SHP77 (cell line): ENCODE measurements at places on chromosomes 3 and 15.

GRCh38 chr3:183490653-183491052, 62.2 kb upstream of the MCF2L2 start:
- DNase-seq = peak; percentile 45

DNA sequence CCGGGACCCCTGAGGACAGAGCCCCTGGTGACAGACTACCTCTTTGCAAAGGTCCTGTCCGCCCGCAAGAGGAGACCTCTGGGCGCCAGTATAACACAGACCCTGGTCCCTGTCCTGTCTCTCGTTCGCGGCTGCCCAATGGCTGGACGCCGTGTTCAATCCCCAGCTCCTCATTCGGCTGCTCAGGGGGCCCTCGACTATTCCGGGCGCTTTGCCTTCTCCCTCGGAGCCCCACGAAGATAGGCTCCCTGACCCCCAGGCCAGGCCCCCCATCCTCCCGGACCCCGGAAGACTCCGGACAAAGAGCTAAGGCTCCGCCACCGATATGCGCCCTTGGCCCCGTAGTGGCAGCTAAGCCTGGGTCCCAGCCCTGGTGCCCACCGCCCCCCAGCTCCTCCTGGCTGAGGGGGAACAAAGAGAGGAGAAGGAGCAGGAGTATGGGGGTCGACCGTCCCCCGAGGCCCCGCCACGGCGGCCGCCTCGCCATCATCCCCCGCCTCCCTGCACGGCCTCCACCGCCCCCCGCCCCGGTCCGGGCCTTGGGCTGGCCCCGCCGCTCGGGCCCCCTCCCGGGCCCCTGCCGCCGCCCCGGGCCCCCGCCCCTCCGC, 437 bp downstream of the CELSR3 start:
- DNase-seq = no peak

GRCh38 chr3:177932750-177933660, 603.2 kb upstream of the KCNMB2 start:
- DNase-seq = no peak

GRCh38 chr3:23829242-23829934, 23.6 kb downstream of the UBE2E1 start:
- DNase-seq = no peak

DNA sequence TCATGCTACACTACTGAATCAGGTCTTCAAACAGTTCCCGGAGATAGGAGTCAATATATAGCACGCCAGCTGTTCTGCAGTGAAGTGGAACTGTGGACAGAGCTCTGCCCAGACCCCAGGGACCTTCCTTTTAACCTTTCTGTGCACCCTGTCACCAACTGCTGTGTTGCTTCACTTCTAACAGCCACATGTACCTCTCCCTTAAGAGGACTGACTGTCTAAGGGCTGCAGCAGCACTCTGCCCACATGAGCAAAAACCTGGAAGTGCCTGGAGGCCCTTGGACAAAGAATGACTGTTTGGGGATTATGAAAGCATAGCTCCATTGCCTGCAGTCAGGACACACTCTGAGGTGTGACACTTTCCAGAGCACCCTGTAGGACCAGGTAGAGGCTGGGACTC, 88.3 kb upstream of the CTNNB1 start:
- no peak for DNase-seq

DNA sequence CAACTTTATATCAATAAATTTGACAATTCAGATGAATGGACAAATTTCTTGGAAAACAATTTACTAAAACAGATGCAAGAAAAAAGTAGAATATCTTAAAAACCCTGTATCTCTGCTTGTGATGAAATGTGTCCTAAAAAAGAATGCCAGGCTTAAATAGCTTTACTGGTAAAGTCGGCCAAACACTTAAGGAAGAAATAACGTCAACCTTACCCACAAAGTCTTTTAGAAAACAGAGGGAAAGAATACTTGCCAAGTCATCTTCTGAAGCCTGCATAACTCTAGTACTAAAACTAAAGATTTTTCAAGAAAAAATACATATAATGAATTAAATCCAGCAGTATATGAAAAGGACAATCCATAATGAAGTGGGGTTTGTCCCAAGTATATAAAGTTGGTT, 111.1 kb downstream of the RASA2 start:
- no peak for DNase-seq

DNA sequence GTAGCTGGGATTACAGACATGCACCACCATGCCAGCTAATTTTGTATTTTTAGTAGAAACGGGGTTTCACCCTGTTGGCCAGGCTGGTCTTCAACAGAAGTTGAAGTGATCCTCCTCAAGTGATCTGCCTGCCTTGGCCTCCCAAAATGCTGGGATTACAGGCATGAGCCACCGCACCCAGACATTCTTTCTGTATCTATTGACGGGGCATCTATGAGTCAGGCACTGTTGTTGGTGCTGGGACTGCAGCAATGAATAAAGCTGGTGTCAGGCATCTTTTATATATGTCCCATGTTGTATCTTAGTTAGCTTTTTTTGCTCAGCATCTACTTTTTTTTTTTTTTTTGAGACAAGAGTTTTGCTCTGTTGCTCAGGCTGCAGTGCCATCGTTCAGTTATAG, 47.6 kb upstream of the ULK4 start:
- no peak for DNase-seq

- DNase-seq = no peak
Observed at GRCh38 chr3:49025793-49026520, 3.2 kb downstream of the IMPDH2 start.

- peak; percentile 20 for DNase-seq
Observed at GRCh38 chr15:61195116-61196002, 33.7 kb downstream of the RORA start.

DNA sequence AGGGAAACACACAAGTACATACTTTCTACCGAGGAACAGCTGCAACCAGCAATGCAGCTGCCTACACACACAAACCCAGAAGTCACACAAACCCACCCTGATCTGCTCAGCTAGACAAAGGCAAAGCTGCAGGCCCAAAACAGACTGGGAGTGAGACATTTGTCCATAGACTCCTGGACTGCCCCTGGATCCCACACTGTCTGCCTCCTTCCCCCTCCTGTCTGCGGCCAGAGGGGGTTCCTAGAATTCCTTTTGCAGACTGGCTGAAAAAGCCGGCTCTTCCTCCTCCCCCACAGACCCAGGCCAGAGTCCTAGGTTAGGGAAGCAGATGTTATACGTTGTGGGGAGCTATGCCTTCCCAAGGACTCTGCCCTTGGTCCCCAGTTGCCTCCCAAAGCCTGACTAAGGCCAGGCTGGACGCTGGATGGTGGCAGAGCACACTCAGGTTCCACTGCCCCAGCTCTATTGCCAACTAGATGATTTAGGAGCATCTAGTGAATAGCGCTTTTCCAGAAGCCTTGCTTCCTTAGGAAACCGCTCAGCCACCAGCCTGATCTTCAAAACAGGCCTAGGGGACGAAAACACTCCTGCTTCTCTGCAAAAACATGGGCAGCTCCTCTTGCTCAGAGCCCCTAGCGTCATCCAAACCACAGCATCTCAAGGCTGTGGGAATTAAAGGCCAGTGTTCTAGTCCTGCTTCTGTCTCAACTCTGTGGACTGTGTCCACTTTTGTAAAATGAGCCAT, 37.4 kb upstream of the CILP start:
- no peak for DNase-seq

DNA sequence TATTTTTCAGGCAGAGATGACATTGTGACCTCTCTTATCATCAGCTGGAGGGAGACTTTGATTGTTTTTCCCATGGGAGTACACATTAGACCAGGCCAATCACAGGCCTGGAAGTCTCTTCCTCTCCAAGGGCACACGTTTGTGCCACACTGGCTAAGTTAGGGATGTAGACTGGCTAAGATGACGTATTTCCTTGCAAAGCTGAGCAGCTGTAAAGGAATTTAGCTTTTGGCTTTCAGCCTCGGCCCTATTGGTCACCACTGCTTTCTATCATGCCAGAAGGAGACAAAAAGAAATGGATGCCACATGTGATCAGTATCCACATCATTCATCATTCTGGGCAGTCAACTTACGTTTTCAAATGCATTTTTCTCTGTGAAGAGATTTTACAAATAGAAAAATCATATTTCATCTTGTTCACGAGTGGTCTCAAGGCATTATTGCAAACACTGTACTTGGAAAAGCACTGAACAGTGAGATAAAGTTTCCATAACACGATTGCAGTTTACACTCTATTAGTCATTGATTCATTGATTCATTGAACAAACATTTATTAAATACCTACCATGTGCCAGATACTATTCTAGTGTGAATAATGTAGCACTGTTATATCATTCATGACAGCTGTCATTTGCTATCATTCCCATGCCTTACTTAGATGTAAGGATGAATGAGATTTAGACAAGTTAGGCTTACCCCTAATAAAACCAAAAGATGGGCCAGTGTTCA, 27.0 kb upstream of the RNF7 start:
- no peak for DNase-seq

- DNase-seq = no peak
Observed at GRCh38 chr3:67381667-67382272, 272.6 kb downstream of the SUCLG2 start.

GRCh38 chr15:38874464-38874863, 309.9 kb upstream of the RASGRP1 start:
- no peak for DNase-seq

DNA sequence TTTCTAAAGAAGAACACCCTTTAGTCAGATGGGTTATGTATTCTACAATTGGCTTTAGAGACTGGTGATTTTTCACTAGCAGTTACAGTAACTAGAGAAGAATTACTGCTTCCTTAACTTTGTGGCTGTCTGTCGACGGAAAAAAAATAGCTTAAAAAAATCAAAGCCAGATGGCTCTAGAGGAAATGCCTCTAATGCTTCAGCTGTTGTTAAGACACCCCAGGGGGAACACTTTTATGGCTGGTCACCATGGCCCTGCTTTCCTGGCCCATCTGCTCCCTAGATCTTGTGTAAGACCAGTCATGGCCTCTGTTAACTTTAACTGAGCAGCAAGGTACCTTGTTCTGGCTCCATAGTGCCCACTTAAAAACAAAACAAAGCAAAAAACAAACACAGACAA, 198.6 kb upstream of the PLSCR5 start:
- DNase-seq = no peak

GRCh38 chr3:150680562-150680961, 23.2 kb downstream of the ERICH6 start:
- no peak for DNase-seq

DNA sequence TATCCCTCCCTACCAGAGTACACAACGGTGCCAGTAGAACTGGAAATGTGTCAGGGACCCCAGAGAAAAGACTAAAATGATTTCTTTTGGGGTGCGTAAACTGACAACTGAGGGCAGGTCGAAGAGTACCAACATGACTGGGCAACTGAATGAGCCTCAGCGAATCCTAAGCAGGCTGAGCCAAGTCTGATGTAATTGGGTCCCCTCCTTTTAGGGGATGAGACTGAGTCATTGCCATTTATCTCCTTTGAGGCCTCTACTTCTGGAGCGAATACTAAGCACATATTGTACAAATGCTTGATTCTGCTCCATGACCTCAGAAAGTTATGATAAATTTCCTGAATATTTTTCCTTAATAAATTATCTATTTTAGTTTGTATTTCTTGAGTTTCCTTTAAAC, 17.3 kb upstream of the GPR156 start:
- DNase-seq = no peak

GRCh38 chr15:91214675-91215590, 114.9 kb downstream of the SV2B start:
- no peak for DNase-seq

- DNase-seq = no peak
Observed at GRCh38 chr3:170387950-170388349, 30.4 kb downstream of the SKIL start.

- no peak for DNase-seq
Observed at GRCh38 chr3:170232266-170232665, 10.0 kb downstream of the PRKCI start.

GRCh38 chr3:104178680-104179079, 1188.0 kb upstream of the ALCAM start:
- no peak for DNase-seq
